ENCODE measurements at places on chromosomes 5 and 9. TPM values are rescaled to one million over a fixed set of nuclear protein-coding genes. Genes with fewer than 3 reads are reported as not detected.

DNA sequence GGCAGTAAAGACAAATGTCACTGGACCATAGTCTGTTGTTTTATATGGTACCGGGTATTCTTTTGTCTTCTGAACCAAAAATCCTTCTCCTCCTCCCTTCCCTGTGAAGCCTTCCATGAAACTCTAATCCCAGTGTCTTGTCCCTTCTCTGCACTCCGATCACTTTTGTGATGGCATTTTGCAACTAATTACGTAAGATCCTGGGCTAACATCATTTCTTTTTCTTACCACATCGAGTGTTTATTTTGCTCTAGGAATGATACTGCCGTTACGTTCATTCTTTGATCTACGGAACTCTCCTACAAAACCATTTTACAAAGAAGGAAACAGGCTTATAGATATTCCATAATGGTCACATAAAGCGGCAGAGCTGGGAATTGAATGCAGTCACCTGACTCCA, 33.7 kb downstream of the SNX18 start:
- no peak for DNase-seq

DNA sequence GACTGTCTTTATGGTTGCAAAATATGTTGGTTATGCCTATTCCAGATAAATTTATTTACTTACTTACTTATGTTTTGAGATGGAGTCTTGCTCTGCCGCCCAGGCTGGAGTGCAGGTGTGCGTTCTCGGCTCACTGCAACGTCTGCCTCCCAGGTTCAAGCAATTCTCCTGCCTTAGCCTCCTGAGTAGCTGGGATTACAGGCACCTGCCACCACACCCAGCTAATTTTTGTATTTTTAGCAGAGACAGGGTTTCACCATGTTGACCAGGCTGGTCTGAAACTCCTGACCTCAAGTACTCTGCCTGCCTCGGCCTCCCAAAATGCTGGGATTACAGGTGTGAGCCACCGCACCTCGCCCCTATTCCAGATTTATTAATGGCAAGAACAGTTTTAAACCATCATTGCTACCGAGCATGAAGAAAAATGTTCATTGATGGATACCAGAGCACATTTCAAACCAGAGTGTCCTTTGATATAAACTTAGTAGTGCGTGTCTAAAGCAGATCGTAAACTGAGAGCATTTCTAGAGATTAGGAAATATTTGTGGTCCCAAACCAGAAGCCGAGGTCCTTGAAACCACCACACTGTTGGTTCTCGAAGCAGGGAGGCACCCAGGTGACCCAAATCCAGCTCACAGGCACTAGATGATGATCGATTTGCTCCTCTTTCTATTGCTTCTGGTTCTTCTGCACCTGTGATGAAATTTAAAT, 85.2 kb downstream of the GRAMD2B start:
- DNase-seq, result no peak

DNA sequence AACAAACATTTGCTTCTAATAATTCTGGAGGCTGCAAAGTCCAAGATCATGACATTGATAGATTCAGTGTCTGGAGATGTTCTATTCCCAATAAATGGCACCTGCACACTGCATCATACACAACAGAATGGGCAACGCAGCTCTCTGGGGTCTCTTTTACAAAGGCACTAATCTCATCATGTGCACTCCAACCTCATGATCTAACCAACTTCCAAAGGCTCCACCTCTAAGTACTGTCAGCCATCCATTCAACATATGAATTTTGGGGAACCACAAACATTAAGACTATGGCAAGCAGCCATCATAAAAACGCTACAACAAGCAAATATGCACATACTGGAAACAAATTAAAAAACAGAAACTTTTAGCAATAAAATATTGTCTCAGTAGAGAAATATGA, 121.1 kb downstream of the CYLC2 start:
- no peak for DNase-seq

GRCh38 chr5:137097203-137097602, 401.9 kb downstream of the SPOCK1 start:
- no peak for DNase-seq

GRCh38 chr5:6831678-6832671, 118.7 kb downstream of the TENT4A start:
- DNase-seq, result no peak

ACOT12 gene
- total RNA-seq, result not detected

OMD gene
- not detected for total RNA-seq

ANKRD33B gene
- total RNA-seq, result 0.36 TPM

TTLL11 gene
- total RNA-seq, result 0.60 TPM

- peak; percentile 96 for DNase-seq
Observed at GRCh38 chr5:10590226-10590999, 26.5 kb downstream of the ANKRD33B start.

- no peak for DNase-seq
Observed at GRCh38 chr5:10123254-10123989, 126.3 kb downstream of the ATPSCKMT start.

- no peak for DNase-seq
Observed at GRCh38 chr5:177333420-177334154, 17.9 kb downstream of the LMAN2 start.

IL9 gene
- total RNA-seq, result not detected

- no peak for DNase-seq
Observed at GRCh38 chr9:114247077-114247476, 75.8 kb upstream of the ORM1 start.

LRRC19 gene
- total RNA-seq, result not detected

HNRNPA0 gene
- total RNA-seq, result 6.6 TPM

C9orf153 gene
- 0.48 TPM for total RNA-seq

NTNG2 gene
- total RNA-seq, result 0.36 TPM

SV2C gene
- under 0.01 TPM for total RNA-seq

- no peak for DNase-seq
Observed at GRCh38 chr9:90600029-90600428, 42.6 kb downstream of the DIRAS2 start.

- DNase-seq, result no peak
Observed at GRCh38 chr5:169583101-169583423, 511 bp upstream of the SPDL1 start.

NME5 gene
- 0.29 TPM for total RNA-seq

NR4A3 gene
- total RNA-seq, result 0.10 TPM

- no peak for DNase-seq
Observed at GRCh38 chr5:148826739-148827070, 294 bp downstream of the ADRB2 start.

DNA sequence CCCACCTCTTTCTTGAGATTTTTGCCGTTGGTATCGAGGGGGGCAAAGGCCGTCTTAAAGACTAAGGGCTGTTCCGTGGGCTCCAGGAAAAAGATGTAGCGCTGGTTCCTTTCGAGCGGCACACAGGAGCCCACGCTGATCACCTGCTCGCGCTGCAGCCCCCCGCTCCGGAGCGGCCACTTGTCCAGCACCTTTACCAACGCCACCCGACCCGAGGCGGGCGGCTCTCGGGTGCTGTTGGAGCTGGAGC, 781 bp downstream of the NRG2 start:
- DNase-seq, result no peak

DNA sequence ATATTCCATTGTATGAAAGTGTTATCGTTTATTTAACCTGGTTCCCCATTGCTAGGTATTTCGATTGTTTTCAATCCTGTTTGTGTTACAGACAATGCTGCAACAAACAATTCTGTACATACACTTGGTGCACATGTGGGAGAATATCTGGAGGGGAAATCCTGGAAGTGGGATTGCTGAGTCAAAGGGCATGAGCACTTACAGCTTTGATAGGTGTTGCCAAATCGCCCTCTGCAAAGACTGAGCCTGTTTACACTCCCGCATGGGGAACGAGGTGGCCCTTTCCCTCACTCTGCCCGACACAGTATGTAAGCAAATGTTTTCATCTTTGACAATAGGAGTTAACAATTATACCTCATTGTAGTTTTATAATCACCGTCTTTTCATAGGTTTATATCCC, 66.2 kb downstream of the PDE6A start:
- no peak for DNase-seq

DNA sequence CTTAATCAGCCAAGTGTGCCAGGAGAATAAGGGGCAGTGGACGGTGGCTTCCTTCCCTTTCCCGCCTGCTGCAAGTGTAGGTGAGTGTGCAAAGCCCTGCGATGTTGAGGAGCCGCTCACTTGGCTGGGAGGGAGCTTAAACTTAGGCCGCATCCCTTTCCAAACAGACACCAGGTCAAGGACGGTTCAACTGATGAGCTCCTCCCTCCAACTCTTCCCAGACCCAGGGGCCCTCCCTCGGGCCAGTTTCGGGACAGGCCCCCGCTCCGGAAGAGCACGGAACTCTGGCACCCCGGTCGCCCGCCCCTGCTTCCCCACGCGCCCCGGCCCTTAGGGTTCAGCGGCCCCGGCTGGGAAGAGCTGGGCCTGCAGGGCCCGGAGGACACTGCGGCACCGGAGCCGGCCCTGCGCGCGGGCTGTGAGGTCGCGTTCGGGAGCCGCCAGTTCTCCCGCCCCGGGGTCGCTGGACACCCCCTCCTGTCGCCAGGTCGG, 481 bp downstream of the MRPL36 start:
- peak; percentile 29 for DNase-seq

C5orf63 gene
- total RNA-seq, result 8.3 TPM
